Activated CD8-positive, alpha-beta memory T cell treated with anti-CD3 and anti-CD28 coated beads, Interleukin-2, amount 10 ng/mL, durations not matched to agents 7 days and 5 days (primary cell): ENCODE measurements at places on chromosomes 7 and 10. TPM values are rescaled to one million over a fixed set of nuclear protein-coding genes. Genes with fewer than 3 reads are reported as not detected.

GRCh38 chr10:131865223-131865917 is 35.4 kb upstream of the PPP2R2D start:
- peaks cover 10% of the 10 kb centered on the region for H3K27me3 ChIP-seq
- no peak overlapping the region for H3K27ac ChIP-seq
- H3K36me3 ChIP-seq: no peaks in the 10 kb centered on the region
- no peak overlapping the region for H3K4me3 ChIP-seq

- DNase-seq: no peak
- no peak overlapping the region for H3K27ac ChIP-seq
- peaks cover 23% of the 10 kb centered on the region for H3K27me3 ChIP-seq
- no peak overlapping the region for H3K4me3 ChIP-seq
- H3K4me1 ChIP-seq: no peaks in the 10 kb centered on the region
Observed at GRCh38 chr7:155228894-155229293, 68.8 kb upstream of the INSIG1 start.

- H3K4me1 ChIP-seq: no peaks in the 10 kb centered on the region
- no peak for DNase-seq
- no peak overlapping the region for H3K27ac ChIP-seq
Observed at GRCh38 chr10:9800571-9800970, 1217.1 kb upstream of the CELF2 start.

GRCh38 chr10:12184165-12184564 is 11.5 kb downstream of the NUDT5 start:
- no peak overlapping the region for H3K27ac ChIP-seq
- H3K4me1 ChIP-seq: peaks cover 58% of the 10 kb centered on the region
- no peaks in the 10 kb centered on the region for H3K27me3 ChIP-seq
- H3K36me3 ChIP-seq: peaks cover 68% of the 10 kb centered on the region

GRCh38 chr10:103227416-103227815 is 18.3 kb upstream of the RPEL1 start:
- no peak overlapping the region for H3K27ac ChIP-seq
- no peaks in the 10 kb centered on the region for H3K27me3 ChIP-seq
- no peak for DNase-seq

DNA sequence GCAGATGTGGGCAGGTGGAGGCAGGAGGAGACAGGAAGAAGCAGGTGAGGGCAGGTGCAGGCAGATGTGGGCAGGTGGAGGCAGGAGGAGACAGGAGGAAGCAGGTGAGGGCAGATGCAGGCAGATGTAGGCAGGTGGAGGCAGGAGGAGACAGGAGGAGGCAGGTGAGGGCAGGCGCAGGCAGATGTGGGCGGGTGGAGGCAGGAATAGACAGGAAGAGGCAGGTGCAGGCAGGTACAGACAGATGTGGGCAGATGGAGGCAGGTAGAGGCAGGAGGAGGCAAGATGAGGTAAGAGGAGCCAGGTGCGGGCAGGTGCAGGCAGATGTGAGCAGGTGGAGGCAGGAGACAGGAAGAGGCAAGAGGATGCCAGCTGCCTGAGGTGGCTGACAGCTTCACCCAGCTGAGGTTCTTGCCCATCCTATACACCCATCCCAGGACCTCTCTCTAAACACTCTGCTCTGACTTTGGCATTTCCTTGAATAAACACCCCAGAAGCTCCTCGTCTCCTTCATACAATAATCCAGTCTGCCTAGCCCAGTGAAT is 33.0 kb downstream of the PTPRE start:
- H3K4me1 ChIP-seq: no peaks in the 10 kb centered on the region
- H3K27me3 ChIP-seq: peaks cover 25% of the 10 kb centered on the region
- H3K27ac ChIP-seq: no peak overlapping the region
- no peak overlapping the region for H3K4me3 ChIP-seq
- no peak for DNase-seq
- no peaks in the 10 kb centered on the region for H3K36me3 ChIP-seq

- H3K4me1 ChIP-seq: no peaks in the 10 kb centered on the region
- H3K36me3 ChIP-seq: no peaks in the 10 kb centered on the region
- no peak for DNase-seq
- no peak overlapping the region for H3K27ac ChIP-seq
- peaks cover 33% of the 10 kb centered on the region for H3K27me3 ChIP-seq
- H3K4me3 ChIP-seq: no peak overlapping the region
Observed at GRCh38 chr7:134365341-134366054, 48.8 kb upstream of the SLC35B4 start.

- DNase-seq: no peak
- H3K36me3 ChIP-seq: no peaks in the 10 kb centered on the region
- no peak overlapping the region for H3K27ac ChIP-seq
- no peaks in the 10 kb centered on the region for H3K27me3 ChIP-seq
- H3K4me1 ChIP-seq: no peaks in the 10 kb centered on the region
Observed at GRCh38 chr10:66307826-66308225, 618.0 kb upstream of the LRRTM3 start.

GRCh38 chr10:93436591-93437085 is 45.5 kb downstream of the MYOF start:
- no peaks in the 10 kb centered on the region for H3K4me1 ChIP-seq
- no peak overlapping the region for H3K4me3 ChIP-seq
- no peak for DNase-seq

DNA sequence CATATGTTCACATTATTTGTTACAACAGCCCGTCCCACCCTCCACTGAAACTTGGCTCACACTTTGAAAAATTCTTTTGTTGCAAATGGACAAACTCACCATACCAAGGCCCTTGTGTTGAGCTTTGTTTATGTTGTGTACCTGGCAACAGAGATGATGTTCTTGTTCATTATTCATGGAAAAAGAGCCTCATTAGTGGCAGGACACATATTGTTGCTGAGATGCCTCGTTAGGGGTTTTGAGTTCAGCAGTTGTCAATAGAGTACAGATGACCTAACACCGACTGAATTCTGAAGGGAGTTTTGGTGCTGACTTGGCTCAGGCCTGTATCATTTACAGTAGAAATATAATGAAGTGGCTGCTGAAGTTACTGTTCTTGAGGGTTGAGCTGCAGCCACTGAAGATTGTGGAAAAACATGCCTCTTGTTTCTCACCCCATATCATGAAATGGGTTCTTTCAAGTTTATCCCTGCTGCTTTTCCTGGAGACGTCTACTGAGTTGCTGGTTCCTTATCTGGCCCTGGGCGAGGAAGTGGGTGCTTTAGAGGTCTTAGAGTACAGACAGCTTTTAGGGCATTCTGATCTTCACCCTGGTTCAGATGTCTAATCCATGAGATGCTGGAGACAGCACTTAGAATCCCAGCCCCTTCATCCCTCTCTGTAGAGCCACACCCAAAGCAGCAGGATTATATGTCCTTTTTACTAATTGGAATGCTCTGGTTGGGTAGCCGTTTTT is 149.7 kb downstream of the WNT2 start:
- H3K36me3 ChIP-seq: peaks cover 2% of the 10 kb centered on the region
- no peak overlapping the region for H3K4me3 ChIP-seq
- no peak for DNase-seq
- H3K27ac ChIP-seq: no peak overlapping the region
- no peaks in the 10 kb centered on the region for H3K4me1 ChIP-seq

DNA sequence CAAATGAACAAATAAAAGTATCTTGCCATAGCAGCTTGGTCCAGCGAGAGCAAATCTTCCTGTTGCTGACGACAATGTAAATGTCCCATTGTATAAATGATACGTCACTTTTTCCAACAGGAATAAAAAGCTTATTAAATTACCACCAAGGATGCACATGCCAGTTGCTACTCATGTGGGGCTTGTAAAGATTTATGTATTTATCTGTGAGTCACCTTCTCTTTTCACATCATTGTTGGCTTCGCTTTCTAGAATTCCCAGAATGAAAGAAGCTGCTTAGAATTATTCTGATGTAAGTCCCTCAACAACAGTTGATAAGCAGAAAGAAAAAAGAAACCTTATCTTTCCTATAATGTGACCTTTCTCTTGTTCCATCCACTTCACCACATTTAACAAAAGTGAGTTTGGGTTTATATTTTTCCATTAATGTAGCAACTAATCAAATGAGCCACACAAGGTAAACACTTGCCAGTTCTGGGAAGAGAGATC is 22.4 kb downstream of the DNAJC12 start:
- H3K36me3 ChIP-seq: peaks cover 28% of the 10 kb centered on the region
- DNase-seq: no peak
- H3K27me3 ChIP-seq: no peaks in the 10 kb centered on the region
- H3K4me1 ChIP-seq: peaks cover 22% of the 10 kb centered on the region

GRCh38 chr7:142024547-142024946 is 28.9 kb downstream of the MGAM start:
- no peak overlapping the region for H3K27ac ChIP-seq
- no peaks in the 10 kb centered on the region for H3K27me3 ChIP-seq
- H3K4me3 ChIP-seq: no peak overlapping the region
- no peak for DNase-seq
- no peaks in the 10 kb centered on the region for H3K36me3 ChIP-seq

- H3K4me1 ChIP-seq: peaks cover 53% of the 10 kb centered on the region
- H3K27me3 ChIP-seq: no peaks in the 10 kb centered on the region
- H3K27ac ChIP-seq: peak overlapping the region; percentile 83
- DNase-seq: no peak
- peaks cover 63% of the 10 kb centered on the region for H3K36me3 ChIP-seq
- H3K4me3 ChIP-seq: peak overlapping the region; percentile 74
Observed at GRCh38 chr7:92717623-92717992, 118.8 kb downstream of the CDK6 start.

- DNase-seq: no peak
- no peak overlapping the region for H3K27ac ChIP-seq
- peaks cover 45% of the 10 kb centered on the region for H3K4me1 ChIP-seq
- H3K4me3 ChIP-seq: no peak overlapping the region
- no peaks in the 10 kb centered on the region for H3K27me3 ChIP-seq
- H3K36me3 ChIP-seq: peaks cover 4% of the 10 kb centered on the region
Observed at GRCh38 chr7:28038175-28038797, 142.3 kb downstream of the JAZF1 start.

- H3K27ac ChIP-seq: no peak overlapping the region
- H3K36me3 ChIP-seq: peaks cover 8% of the 10 kb centered on the region
- H3K27me3 ChIP-seq: no peaks in the 10 kb centered on the region
- H3K4me3 ChIP-seq: no peak overlapping the region
- no peak for DNase-seq
- H3K4me1 ChIP-seq: no peaks in the 10 kb centered on the region
Observed at GRCh38 chr10:16746856-16747255, 70.4 kb downstream of the RSU1 start.

GRCh38 chr10:110399106-110399964 is 94.6 kb upstream of the SMNDC1 start:
- no peak for DNase-seq
- H3K27ac ChIP-seq: peak overlapping the region; percentile 9
- no peaks in the 10 kb centered on the region for H3K27me3 ChIP-seq
- H3K36me3 ChIP-seq: peaks cover 1% of the 10 kb centered on the region
- peaks cover 66% of the 10 kb centered on the region for H3K4me1 ChIP-seq

DNA sequence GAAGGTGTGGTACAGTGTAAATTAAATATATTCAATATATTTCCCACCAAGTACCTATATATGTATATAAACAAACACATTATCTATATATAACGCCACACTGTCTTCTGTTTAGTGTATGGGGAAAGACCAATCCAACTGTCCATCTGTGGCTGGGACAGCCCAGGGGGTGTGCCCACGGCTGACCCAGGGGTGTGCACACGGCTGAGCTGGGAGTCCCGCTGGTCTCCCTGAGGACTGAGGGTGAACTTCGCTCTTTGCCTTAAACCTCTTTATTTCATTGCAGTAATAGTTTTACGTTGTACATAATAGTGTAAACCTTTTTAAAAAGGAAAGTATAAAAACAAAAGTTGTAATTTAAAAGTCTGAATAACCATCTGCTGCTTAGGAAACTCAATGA is 6.3 kb downstream of the EN2 start:
- no peak overlapping the region for H3K4me3 ChIP-seq
- H3K27me3 ChIP-seq: peaks cover 92% of the 10 kb centered on the region
- no peak overlapping the region for H3K27ac ChIP-seq
- H3K4me1 ChIP-seq: peaks cover 5% of the 10 kb centered on the region
- peaks cover 2% of the 10 kb centered on the region for H3K36me3 ChIP-seq

- no peak overlapping the region for H3K27ac ChIP-seq
- no peak overlapping the region for H3K4me3 ChIP-seq
- peaks cover 2% of the 10 kb centered on the region for H3K4me1 ChIP-seq
- H3K36me3 ChIP-seq: no peaks in the 10 kb centered on the region
Observed at GRCh38 chr10:29499993-29500537, 134.7 kb downstream of the SVIL start.

GRCh38 chr7:71784180-71784579 is 628.0 kb downstream of the CALN1 start:
- H3K4me1 ChIP-seq: no peaks in the 10 kb centered on the region
- H3K27ac ChIP-seq: no peak overlapping the region
- DNase-seq: no peak
- no peaks in the 10 kb centered on the region for H3K36me3 ChIP-seq
- H3K27me3 ChIP-seq: no peaks in the 10 kb centered on the region

The GPRIN2 gene
- total RNA-seq: not detected

The FGL2 gene
- 9.4 TPM for total RNA-seq

The ZNF503 gene
- total RNA-seq: 0.80 TPM

The PMS2 gene
- 22.5 TPM for total RNA-seq

The NCOA4 gene
- total RNA-seq: 90.9 TPM

The EIF5AL1 gene
- 1.1 TPM for total RNA-seq

The TMEM26 gene
- total RNA-seq: not detected

The GOLGA7B gene
- total RNA-seq: 1.5 TPM

The NPSR1 gene
- not detected for total RNA-seq

The ARHGAP12 gene
- 7.8 TPM for total RNA-seq

The CLCN1 gene
- total RNA-seq: 0.09 TPM

The ANXA8 gene
- 1.3 TPM for total RNA-seq

The LEP gene
- not detected for total RNA-seq

The ABCC2 gene
- 0.85 TPM for total RNA-seq

The CPN1 gene
- total RNA-seq: not detected

The NPC1L1 gene
- total RNA-seq: not detected

The SPDYE16 gene
- total RNA-seq: 0.52 TPM
